Smooth muscle cell of the brain vasculature (primary cell): ENCODE measurements at places on chromosomes 11 and 22.

DNA sequence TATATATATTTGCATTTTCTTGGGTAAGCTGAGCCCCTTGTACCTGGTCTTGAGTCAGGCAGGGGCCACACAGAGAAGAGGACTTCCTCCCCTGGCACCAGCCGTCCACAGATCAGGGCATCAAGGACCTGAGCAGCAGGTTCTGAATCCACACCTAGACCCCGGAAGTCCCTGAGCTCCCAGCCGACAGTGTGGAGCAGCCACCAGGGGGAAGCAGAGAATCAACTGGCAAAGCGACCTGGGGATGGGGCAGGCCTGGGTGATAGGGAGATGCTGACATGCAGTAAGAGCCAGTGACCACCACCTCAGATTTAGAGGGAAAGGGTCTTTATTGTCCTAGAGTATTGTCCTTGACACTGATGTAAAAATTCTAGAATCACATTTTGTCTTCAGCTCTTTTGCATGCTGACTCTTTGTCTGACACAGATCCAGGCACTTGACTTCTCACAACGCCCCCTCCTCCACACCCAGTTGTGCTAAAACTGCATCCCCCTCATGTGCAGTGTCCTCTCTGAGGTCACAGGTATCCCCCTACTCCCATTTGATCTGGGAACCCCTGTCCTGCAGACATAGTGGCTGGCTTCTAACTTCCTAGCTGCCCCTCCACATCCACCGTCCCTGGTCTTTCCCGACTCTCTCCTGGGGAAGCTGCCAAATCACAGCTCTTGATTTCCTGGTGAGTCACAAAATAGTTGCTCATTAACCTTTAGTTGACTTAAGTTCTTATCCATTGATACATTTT, 109.3 kb downstream of the GGTLC2 start:
- no peak for DNase-seq

DNA sequence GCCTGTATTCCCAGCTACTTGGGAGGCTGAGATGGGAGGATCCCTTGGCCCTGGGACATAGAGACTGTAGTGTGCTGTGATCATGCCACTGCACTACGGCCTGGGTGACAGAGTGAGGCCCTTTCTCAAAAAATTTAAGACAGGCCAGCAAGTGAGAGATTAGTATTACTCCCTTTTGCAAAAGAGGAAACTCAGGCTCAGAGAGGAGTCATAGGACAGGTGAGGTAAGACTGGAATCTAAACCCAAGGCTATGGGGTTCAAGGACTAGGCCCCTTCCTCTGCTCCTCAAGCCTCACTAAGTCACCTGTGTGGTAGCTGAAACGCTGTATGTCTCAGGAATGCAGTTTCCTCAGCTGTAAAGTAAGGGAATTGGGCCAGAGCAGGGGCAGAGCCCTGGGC, 1.6 kb upstream of the P2RY2 start:
- no peak for DNase-seq

- no peak for DNase-seq
Measured at GRCh38 chr11:79047321-79047720, 393.5 kb downstream of the TENM4 start.

GRCh38 chr22:25070956-25071355, 118.4 kb downstream of the KIAA1671 start:
- DNase-seq, result no peak

- DNase-seq, result no peak
Measured at GRCh38 chr11:41836431-41836830, 377.0 kb upstream of the LRRC4C start.

GRCh38 chr11:69300120-69301060, 6.4 kb downstream of the MYEOV start:
- DNase-seq, result no peak

- DNase-seq, result no peak
Measured at GRCh38 chr22:46115755-46116490, 34.4 kb upstream of the PPARA start.

GRCh38 chr11:113286509-113287497, 27.6 kb upstream of the TTC12 start:
- DNase-seq, result no peak

GRCh38 chr11:2542406-2542805, 97.6 kb downstream of the KCNQ1 start:
- no peak for DNase-seq

GRCh38 chr11:10893714-10894151, 35.9 kb upstream of the ZBED5 start:
- no peak for DNase-seq

GRCh38 chr11:100632941-100633452, 54.1 kb upstream of the ARHGAP42 start:
- no peak for DNase-seq

DNA sequence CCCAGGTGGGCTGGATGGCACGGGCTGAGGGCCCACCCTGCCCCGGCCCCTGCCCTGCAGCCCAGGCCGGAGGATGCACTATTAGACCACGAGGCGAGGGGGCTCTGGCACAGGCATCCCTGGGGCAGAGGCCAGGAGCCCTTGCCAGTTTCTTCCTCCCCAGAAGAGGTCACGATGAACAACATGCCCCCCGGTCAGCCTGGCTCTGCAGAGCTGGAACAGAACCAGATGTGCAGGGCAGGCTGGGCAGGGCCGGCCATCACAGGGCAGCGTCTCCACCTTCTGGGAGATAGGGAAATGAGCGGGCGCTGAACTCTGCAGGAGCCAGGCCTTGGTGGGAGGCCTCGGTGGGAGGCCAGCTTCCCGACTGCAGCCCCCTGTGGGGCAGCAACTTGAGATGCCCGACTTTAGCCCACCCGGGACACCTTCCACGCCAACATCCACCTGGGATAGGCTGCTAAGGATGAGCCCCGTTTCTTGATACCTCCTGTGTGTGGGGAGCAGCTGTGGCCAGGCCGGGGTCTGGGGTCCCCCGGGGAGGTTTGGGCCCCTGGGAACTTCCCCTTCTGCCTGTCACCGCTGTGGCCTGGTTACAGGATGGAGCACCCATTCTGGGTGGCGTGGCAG, 21.8 kb upstream of the GNB1L start:
- DNase-seq, result no peak

DNA sequence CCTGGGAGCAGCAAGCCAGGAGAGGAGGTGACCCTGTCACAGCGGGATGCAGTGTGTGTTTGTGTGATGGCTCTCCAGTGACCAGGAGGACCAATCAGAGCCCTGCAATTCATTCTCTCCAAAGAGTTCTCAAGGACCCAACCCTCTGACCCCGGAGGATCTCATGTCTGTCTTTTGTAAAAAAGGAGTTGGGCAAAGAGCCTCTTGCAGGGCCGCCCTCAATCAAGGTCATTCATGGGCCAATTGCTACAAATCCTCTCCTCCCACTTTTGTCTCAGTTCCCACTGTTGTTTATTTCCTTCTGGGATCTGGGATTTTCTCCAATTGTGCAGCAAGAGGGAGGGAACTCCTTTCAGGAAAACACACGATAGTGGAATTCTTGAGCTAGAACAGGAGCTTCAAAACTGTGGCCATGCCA, 4.0 kb downstream of the TECTA start:
- DNase-seq, result no peak

- no peak for DNase-seq
Measured at GRCh38 chr22:40616578-40616977, 19.9 kb downstream of the MRTFA start.

DNA sequence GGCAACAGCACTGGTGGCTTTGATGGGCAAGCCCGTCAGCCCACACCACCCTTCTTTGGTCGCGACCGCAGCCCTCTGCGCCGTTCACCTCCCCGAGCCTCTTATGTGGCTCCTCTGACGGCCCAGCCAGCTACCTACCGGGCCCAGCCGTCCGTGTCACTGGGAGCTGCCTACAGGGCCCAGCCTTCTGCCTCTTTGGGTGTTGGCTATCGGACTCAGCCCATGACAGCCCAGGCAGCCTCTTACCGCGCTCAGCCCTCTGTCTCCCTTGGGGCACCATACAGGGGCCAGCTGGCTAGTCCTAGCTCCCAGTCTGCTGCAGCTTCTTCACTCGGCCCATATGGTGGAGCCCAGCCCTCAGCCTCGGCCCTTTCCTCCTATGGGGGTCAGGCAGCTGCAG, 8.0 kb downstream of the RBM14 start:
- DNase-seq, result no peak

DNA sequence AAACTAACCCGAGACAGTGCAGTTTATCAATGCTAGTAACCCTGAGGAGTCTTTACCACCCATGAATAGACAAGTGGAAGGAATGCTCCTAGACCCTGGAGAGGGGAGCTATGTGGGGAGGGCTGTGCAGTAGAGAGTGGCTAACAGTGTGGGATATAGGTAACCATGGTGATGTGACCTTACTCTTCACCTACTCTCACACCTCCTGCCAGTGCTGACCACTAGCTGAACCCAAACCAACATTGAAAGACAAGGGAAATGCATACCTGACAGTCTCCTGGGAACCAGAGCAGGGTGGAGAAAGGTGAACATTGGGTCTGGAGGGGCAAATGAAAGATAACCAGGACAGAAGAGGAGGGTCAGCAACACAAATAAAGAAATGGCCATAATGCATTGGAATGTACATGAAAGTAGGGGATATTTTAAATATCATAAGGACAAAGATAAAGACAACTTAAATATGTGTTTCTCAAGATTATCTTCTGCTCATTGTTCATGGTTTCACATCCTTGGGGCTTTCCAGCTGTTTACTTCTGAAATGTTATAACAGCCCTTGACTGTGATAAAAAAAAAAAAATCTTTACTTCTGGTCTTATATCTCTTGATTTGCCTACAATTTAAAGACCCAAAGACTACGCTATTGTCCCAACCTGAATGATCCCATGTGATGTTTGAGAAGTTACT, 983.3 kb upstream of the TENM4 start:
- no peak for DNase-seq

DNA sequence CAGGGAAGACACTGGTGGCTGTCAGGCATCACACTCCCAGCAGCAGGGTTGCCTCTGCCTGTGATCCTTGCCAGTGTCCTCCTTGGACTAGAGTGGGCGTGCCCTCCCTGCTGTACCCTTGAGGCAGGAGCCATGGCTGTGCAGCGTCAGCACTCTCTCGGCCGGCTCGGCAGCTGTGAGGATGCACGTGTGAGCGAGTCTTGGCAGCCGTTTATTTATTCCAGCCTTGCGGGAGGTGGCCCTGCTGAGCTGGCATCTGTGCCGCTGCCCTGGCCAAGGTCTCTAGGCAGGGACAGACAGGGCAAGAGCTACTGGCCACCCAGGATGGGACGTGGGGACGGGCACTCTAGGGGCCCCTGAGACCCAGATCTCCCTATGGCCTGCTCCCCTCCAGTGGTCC, 33.9 kb downstream of the TSPAN4 start:
- DNase-seq, result peak; percentile 23

DNA sequence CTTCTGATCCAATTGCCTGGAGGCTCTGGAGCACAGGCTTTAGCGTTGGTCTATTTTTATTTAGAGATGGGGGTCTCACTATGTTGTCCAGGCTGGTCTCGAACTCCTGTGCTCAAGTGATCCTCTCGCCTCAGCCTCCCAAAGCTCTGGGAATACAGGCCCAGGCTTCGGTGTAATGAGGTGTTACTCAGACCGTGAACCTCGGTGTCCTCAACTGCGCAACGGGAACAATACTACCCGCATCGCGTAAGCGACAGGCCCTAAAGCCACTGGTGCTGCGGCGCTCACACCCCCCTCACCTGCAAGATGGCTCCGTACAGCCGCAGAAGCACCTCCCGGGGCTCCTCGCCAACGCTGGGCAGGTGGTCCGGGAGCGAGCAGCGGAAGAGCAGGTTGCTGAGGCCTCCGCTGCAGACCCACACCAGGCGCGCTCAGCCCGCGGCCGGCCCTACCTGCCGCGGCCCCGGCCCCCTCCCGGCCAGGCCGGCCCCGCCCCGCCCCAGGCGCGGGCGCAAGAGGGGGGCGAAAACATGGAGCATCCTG, 628 bp downstream of the CHKB start:
- DNase-seq, result no peak

- DNase-seq, result no peak
Measured at GRCh38 chr11:101390539-101390938, 193.3 kb downstream of the TRPC6 start.

DNA sequence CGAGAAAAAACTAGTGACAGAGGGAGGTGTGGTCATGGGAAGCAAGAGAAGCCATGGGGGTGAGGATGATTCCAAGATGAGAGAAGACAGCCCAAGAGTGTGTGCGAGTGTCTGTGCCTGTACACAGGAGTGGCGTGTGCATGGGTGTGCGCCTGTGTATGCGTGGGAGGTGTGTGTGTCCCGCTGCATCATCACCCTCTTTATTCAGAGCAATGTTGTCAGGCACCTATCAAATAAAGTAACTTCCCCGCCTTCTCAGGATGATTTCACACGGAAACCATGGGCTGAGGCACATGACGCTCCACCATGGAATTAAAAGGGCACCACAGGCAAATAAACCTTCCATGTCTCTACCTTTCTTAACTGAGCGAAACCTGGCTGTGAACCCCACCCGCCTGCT, 24.6 kb downstream of the MS4A10 start:
- DNase-seq, result no peak

DNA sequence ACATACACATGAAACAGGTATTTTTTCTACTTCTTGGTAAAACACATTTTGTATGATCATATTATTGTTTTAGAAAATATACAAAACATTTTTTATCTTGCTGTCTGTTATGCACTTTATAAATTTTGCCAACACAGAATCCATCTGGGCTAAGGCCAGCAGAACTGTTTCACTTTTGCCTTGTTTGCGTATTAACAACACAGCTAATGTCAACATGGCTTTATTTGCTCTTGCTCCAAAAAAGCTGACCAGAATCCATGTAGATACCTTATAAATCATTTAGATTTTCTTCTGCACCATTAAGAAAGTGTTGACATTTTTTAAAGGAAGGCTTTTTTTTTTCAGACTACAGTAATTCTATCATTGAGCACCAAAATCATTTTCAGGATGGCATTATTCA, 58.1 kb upstream of the PGR start:
- no peak for DNase-seq

DNA sequence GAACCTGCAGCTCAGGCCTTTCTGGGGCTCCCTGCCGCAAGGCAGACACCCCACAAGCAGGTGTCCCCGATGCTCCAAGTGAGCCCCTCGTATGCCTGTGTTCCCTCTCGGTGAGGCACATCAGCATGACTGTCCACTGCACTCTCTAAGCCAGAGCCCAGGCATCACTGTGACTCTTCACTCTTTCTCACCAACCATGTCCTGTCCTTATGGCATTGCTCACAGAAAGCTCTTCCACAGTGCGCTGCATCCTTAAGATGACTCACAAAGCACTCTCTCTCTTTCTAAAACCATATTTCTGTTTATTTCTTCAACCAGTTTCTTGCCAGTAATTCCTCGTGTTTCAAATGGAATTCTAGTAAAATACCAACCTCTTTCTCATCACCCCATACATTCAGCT, 18.1 kb downstream of the GAB4 start:
- DNase-seq, result no peak

- no peak for DNase-seq
Measured at GRCh38 chr11:88523386-88524071, 186.0 kb upstream of the CTSC start.

DNA sequence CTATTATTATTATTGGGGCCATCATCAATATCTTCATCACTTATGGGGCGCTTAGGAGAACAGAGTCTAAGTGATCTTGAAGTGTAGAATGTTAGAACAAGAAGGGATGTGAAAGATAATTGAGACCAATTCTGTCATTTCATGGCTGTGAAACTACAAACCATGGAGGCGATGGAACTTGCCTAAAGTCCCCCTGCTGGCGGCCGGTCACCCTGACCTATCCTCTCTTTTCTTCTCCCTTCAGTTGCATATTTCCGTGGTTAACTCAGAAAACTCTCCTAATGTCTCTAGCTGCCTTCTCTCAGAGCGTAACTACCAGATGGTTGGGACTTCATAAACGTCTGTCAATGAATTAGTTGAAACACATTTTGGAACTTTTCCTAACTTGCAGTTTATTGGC, 6.6 kb upstream of the OR4B1 start:
- no peak for DNase-seq

GRCh38 chr22:20884454-20884853, 25.6 kb downstream of the SNAP29 start:
- no peak for DNase-seq

- DNase-seq, result peak; percentile 12
Measured at GRCh38 chr11:105236664-105237063, 97.1 kb upstream of the CARD18 start.
